ENCODE measurements at places on chromosomes 7 and 10.

GRCh38 chr10:101090597-101090996 lies 28.8 kb downstream of the KAZALD1 start:
- DNase-seq, result no peak

DNA sequence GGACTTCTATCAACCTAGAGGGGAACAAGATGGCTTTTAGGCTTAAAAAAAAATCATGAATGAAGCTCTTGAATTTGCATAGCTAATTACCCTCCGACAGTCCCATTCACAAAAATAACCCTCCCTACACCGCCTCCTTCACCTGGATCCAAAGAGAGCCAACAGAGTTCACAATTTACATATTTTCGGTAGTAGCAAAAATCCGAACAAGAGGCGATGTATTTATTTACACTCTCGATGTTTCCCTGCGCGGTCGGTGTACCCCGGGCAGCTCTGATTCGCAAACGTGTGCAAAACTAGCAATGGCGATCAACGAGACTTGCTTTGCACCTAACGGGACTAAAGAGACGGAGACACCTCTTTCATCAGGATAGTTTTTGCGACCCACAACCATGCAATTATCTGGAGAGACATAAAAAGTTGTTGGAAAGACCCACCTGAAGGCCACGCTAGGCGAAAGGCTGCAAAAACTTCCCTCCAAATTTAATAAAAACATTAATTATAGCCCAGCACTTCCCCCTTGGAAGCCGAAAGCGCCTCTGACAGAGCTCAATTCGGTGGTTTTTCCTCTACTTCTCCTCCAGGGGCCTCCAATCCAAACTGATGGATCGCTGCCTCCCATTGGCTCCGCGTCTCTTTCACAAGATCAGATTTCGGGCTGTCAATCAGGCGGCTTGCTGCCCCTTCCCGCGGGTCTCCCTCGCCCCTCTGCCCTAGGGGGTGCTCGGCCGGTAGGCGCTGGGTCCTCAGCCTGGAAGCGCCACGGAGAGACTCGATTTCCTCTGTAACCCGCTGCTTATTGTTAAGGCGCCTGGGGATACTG lies at the start of gene ETV1:
Gene ETV1, minus strand, starts transcription at position 541 of the 823 bp plus-strand sequence. CDS start 614 bp downstream, outside the sequence.
- DNase-seq, result peak; percentile 63

DNA sequence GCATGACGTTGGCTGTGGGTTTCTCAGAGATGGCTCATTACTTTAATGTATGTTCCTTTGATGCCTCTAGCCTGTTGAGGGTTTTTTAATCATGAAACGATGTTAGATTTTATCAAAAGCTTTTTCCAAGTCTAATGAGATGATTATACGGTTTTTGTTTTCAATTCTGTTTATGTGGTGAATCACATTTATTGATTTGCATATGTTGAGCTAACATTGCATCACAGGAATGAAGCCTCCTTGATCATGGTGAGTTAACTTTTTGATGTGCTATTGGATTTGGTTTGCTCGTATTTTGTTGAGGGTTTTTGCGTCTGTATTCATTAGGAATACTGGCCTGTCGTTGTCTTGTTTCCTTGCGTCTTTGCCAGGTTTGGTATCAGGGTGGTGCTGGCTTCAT lies 52.3 kb upstream of the PTPN12 start:
- no peak for DNase-seq

GRCh38 chr7:7516156-7516555 lies 19.5 kb downstream of the COL28A1 start:
- DNase-seq, result no peak

- no peak for DNase-seq
These were observed 2.5 kb downstream of the POP7 start for GRCh38 chr7:100708395-100708794.

DNA sequence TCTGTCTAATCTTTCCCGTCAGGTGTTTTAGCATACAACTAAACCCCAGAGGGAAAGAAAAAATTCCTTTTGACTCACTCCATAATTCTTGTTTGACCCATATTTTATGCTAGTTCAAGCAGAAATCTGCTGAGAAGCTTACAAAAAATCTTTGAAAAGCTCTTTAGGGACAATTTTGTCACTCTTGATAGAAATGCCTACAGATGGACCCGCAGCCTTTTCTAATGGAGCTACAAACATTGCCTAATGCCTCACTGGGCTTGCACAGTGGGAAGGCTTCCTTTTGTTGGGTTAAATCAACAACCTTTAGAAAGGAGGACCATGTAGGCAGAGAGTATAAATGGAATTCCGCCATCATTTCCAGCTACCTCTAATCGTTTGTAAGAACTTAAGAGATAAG lies 344.5 kb downstream of the PCLO start:
- no peak for DNase-seq

- no peak for DNase-seq
These were observed 84.5 kb downstream of the SRPK2 start for GRCh38 chr7:105304040-105304895.

Data from left ventricle myocardium inferior (tissue), 1 donor.